ENCODE measurements at places on chromosomes 2 and 18.

DNA sequence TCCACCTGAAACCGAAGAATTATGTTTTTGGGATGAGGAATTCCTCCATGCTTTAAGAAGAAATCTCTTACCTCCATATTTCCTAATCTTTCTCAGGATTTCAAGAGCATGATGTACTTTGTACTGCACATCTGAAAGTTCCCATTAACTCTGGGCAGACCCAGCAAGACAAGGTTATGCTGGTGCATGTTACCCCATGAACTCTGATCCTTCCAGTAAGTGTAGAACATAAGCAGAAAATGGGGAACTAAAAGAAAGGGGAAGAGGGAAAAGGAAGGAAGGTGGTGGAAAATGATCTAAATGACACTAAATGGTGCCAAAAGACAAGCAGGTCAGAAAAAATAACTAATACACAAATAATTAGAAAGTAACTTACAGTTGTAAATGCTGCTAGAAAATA lies 50.7 kb downstream of the STRN start:
- DNase-seq = no peak

GRCh38 chr2:144162652-144163051 lies 357.3 kb downstream of the ZEB2 start:
- peak; percentile 15 for DNase-seq

DNA sequence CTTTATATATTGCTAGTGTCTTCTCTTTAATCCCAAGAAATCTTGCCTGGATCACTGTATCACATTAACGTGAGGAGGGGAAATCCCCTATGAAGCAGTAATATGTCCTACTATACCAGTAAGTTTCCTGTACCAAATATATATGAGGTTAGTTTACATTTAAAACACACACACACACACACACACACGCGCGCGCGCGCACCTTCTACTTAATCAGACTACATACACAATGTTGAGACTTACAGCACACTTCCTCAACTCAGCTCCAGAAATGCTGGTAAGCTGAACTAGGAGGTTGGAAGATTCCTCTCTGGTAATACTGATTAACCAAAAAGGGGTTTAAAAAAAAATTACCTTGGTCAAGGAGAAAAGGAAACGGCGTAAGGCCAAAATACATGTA lies 49.3 kb downstream of the USP34 start:
- DNase-seq = no peak

- DNase-seq = no peak
These were observed 38.2 kb upstream of the MARCO start for GRCh38 chr2:118903551-118904479.

DNA sequence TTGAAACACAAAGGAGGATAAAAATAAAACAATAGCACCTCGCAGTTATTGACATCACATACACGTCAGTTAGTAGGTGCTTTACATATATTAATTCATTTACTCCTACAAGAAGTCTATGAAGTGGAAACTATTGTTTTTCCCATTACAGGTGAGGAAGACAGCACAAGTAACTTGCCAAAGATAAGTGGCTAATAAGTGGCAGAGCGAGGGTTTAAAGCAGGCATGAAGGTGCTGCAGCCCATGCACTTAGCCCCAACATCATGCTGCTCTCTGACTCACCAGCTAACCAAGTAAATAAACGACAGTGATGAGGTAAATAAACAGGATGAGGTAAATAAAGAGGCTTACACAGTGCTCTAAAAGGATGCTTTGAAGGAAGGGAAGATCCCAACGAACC lies 498.6 kb upstream of the ZEB2 start:
- DNase-seq = no peak
